Coronary artery (tissue), 2 donors: ENCODE measurements at places on chromosomes 13 and 19.

- DNase-seq = no peak
Measured at GRCh38 chr13:45950386-45951000, 98.9 kb upstream of the SIAH3 start.

DNA sequence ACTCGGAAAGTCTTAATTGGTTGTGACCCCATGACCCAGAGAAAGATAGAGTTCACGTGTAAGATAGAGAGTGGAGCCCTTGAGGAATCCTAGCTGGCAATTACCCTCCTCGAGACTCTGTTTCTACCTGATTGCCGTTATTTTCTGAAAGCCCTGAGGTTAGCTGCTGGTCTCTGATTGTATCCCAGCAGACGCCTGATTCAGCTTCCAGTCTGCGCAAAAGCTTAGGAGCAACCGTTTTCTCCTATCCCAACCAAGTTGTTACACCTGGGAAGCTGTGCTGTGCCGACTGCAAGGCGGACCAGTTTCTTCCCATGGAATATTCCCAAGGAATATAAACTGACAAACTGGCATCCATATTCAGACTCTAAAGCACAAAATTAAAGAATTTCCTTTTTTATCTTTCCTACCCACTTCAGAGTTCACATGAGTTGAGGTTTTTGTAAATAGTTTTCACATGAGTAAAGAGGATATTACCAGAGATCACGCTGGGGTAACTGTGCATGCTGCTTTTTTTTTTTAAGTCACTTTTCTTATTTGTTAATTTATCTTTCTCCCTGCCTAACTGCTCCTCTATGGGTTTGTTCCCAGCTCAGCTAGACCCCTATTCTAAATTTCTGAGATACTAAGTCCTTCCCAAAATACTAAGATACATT is 1.5 kb upstream of the TRPC4 start:
- no peak for DNase-seq

GRCh38 chr19:403221-404027 is 5.5 kb downstream of the C2CD4C start:
- no peak for DNase-seq

- peak; percentile 82 for DNase-seq
Measured at GRCh38 chr19:15672580-15673175, at the start of gene CYP4F12. Gene CYP4F12, plus strand, starts transcription at chr19:15673087. Its CDS starts 443 bp downstream, at chr19:15673530.

DNA sequence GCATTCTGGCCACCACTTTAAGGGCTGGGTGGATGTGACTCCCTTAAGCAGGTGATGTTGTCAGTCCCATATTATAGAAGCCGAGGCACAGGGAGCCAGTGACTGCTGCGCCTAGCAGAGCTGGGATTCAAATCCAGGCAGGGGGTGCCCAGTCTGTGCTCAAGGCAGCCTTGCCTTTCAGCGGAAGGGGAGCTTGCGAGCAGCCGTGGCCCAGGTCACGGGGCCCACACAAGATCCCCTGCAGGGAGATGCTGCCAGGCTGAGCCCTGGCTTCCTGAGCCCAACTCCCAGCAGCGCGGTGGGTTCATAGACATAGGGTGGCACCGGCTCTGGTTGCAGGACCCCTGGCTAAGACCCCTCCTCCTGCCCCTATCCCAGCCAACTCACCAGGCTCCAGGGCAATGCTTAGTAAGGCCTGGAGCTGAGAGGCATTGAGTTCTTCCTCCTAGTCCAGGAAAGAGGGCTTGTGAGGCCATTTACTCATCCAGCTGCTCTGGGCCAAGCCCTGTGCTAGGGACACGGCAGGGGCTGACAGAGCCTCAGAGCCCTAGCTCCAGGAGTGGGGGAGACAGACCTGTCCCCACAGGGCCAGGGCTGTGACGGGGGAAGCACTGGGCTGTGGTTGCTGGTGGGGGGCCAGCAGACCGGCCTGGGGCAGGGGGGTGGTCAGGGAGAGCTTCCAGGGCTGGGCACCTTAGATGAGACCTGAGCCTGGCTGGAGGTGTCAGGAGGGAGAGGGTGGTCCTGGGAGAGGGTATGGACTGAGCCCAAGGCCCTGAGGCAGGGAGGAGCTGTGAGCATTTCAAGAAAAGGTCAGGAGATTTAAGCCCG is 9.6 kb downstream of the CAPN12 start:
- peak; percentile 77 for DNase-seq
